NCI-H1048 (cell line): ENCODE measurements at places on chromosomes 6 and 20.

- DNase-seq: no peak
Observed at GRCh38 chr20:10699941-10700340, 26.1 kb upstream of the JAG1 start.

- DNase-seq: no peak
Observed at GRCh38 chr20:58694241-58695083, 1.9 kb downstream of the NPEPL1 start.

DNA sequence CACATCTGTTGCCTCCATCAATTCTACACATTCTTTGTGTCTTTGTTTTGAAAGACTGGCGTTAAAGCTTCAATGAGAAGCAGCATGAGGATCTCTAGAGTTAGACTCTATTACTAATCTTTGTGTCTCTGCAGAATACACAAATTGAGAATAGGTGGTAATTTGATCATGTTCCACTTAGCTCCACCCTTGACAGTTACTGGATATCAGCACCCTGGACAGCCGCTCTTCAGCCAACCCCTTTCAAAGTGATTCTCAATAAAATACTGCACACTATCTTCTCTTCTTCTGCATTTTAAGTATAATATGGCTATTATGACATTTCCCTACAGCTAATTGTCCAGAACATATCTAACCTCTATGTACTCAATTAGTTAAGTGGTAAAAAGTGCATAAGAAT, 54.3 kb upstream of the CNR1 start:
- DNase-seq: no peak

DNA sequence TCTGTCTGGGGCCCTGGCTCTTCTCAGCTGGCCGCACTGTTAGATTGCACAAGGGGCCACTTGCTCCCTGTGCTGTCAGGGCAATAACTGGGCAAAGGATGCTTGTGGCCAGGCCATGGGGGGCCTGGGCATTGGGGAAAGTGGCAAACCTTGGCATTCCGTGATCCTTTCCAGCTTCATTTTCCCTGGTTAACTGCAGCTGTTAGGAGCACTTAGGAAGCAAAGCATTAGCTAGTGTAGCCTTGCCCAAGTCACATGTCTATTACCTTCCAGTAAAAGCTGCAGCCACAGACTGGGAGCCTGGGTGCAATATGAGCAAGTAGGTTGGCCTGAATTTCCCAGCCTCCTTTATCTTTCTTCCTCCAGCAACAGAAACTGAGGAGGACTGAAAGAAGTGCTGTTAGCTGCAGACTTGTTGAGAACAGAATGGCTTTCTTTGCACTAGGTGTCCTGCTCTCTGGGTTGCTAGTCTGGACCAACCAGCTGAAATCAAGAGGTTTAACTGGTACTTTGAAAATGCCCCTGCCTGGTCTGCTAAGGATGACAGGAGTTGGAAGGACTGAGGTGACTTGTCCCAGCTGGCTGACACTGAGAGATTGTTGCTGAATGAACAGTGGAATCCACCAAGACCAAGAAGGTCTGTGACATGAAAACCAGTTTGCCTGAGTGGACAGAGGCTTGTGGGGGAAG, 312.3 kb upstream of the SUPT3H start:
- DNase-seq: no peak

GRCh38 chr20:41407607-41408006, 41.0 kb upstream of the EMILIN3 start:
- no peak for DNase-seq
